ENCODE measurements at places on chromosomes 16 and 17.

GRCh38 chr16:79618041-79618691, 17.6 kb upstream of the MAF start:
- DNase-seq: no peak

GRCh38 chr16:49108611-49109010, 173.0 kb downstream of the CBLN1 start:
- no peak for DNase-seq

DNA sequence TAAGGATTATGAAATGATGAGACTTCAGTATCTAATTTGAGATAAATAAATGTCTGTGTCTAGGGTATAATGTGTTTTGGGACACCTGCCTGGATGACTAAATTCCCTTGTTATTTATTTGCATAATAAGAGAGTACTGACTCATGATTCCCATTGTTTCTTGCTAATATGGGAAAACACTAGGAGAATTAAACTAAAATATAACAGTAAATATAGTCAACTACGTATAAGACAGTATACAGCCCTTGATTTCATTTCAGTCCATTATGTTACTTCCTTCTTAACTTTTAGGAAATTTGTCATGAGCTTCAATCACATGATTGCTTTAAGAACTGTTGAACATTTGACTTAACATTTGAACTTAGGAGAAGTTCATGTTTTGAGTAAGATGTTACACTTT, 62.4 kb downstream of the VMP1 start:
- peak; percentile 28 for DNase-seq

DNA sequence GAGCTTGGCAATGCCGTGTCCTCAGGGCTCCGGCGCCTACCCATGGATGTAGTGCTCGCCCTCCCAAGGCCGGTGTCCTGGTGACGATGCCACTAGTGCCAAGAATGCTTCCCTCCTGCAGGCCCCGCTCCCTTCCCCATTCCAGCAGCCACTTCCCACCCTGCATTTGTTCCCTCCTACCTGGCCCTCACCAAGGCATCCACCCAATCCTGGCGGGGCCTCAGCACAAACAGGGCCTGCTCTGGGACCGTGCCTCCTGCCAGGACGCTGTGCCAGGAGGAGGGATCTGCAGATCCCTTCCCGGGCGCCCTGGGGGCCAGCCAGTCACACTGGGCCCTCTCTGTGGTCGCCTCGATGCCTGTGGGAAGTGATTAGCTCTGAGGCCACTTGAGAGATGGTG, 25.1 kb downstream of the ABR start:
- no peak for DNase-seq

DNA sequence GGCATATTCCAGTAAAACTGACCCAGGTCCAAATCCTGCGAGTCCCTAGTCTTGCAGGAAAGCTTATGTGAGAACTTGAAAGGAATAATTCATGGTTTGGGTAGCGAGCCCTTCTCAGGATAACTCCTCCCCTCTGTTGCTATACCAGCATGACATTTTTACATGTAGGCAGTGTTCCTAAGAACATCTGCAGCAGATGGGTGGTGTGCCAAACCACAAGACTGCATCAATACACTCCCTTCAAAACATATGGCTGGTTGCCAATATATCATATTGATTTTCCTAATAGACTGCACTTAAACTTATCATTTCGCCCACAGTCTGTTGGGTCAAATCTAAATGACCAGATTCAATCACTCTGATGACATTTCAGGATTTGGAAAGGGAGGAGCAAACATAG, 19.9 kb downstream of the PSME3IP1 start:
- no peak for DNase-seq

DNA sequence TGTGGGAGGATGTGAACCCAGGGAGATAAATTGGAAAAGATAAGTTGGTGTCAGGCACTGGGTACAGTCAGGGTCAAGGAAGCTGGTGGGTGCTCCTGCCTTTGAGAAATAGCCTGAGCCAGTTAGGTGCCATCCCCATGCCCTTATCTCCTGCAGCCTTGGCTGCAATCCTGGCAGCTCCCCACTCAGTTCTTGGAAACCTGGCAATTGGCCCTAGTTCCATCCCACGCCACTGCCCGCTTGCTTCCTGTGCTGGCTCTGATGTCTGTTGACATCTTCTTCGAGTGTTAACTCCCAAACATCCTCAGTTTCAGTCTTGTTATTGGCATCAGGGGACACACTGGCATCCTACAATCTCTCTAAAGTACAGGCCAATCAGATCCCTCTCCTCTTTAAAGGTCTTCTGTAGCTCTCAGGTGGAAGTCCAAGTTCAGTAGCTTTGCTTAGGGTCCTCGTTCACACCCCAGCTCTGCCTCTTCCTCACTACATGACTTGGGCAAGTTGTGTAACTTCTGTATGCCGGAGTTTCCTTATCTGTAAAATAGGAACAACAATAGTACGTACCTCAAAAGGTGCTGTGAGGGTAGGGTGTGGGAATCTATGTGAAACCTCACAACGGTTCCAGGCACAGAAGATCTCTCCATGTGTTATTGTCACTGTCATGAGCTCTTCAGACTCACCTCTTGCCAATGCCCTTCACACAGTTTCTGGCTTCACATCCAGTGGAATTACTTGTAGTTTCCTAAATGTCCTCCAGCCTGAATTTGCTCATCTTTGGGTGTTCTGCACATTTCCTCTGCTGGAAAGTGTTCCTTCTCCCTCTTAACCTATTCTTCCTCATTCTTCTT, 13.5 kb upstream of the PRKAR1A start:
- DNase-seq: no peak

DNA sequence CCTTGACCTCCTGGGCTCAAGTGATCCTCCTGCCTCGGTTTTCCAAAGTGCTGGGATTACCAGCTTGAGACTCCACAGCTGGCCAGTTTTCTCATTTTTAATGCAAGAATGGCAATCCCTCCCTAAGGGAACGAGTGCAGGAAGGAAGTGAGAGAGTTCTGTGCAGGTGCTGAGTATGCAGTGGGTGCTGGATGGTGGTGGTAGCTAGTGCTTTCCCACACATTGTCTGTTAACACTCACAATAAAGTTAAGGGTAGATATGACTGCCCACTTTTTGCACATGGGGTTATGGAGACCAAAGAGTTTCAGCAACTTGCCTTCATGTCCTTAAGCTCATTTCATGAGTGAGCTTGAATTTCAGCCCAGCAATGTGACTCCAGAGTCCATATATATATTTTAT, 18.5 kb downstream of the RGS9 start:
- DNase-seq: peak; percentile 68

- DNase-seq: peak; percentile 50
These were observed 164.1 kb upstream of the TOM1L1 start for GRCh38 chr17:54736573-54736972.

DNA sequence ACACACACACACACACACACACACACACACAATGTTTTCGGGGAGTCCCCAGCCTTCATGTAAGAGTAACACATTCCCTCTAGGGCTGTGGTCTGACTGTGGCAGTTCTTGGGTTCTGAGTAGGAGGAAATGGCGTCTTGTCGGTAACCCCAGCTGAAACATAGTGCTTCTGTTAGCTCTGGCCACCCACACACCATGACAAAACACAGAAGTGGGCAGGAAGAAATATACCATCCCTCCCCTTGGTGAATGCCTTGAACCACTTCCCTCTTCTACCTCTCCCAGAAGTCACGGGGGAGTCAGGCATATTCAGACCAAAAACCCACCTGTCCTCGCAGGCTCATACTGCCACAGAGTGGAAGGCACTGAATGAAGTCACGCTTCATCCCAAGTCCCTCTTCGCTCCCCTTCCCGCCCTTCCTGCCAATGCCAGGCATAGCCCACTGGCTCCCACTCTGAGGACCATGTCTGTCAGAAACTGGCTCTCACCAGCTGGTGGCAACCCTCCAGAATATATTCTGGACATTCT, 11.5 kb downstream of the SLC35B1 start:
- no peak for DNase-seq
